Tibial nerve (tissue), 4 donors: ENCODE measurements at places on chromosomes 5 and 9. TPM values are rescaled to one million over a fixed set of nuclear protein-coding genes. Genes with fewer than 3 reads are reported as not detected.

DNA sequence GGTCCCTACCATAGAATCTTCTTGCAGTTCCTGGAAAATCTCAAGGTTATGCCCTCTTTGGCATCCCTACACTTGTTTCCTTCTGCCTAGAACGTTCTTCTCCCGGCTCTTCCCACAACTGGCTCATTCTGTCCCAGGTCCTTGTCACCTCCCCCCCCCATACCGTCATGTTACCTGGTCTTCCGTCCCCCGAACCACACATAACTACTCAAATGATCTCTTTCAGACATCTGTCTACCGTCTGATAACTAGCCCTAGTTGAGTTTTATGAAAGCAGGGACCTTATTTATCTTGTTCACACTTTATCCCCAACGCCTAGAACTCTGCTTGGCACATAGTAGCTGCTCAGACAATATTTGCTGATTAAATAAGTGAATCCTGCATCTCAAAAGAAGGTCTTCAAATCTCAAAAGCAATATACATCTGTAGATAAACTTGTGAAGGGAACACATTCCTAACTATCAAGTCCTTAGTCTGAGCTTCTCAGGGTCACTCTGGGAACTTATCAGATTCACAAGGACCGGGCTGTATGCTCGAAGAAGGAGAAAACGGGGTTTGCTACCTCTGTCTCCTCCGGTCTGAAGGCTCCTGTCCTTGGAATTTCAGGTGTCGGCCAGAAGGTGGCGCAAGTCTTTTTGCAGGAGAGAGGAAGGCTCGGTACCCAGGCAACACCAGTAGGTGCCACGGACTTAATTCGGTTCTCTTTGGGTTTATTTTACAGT, 30.0 kb downstream of the LCP2 start:
- H3K36me3 ChIP-seq = no peaks in the 10 kb centered on the region
- H3K27ac ChIP-seq = peak overlapping the region; percentile 73
- H3K27me3 ChIP-seq = no peaks in the 10 kb centered on the region
- peak; percentile 66 for DNase-seq
- peaks cover 41% of the 10 kb centered on the region for H3K4me1 ChIP-seq

GRCh38 chr5:36478646-36479317, 127.6 kb upstream of the SLC1A3 start:
- no peak overlapping the region for H3K27ac ChIP-seq
- H3K4me3 ChIP-seq = no peak overlapping the region
- H3K36me3 ChIP-seq = no peaks in the 10 kb centered on the region

GRCh38 chr5:126143622-126144021, 279.6 kb upstream of the GRAMD2B start:
- no peak for DNase-seq
- no peak overlapping the region for H3K27ac ChIP-seq
- H3K36me3 ChIP-seq = no peaks in the 10 kb centered on the region
- no peaks in the 10 kb centered on the region for H3K27me3 ChIP-seq
- no peak overlapping the region for H3K4me3 ChIP-seq

GRCh38 chr5:146283344-146283761, 55.3 kb upstream of the POU4F3 start:
- DNase-seq = no peak
- no peak overlapping the region for H3K27ac ChIP-seq
- no peak overlapping the region for H3K4me3 ChIP-seq
- no peaks in the 10 kb centered on the region for H3K4me1 ChIP-seq
- no peaks in the 10 kb centered on the region for H3K27me3 ChIP-seq

DNA sequence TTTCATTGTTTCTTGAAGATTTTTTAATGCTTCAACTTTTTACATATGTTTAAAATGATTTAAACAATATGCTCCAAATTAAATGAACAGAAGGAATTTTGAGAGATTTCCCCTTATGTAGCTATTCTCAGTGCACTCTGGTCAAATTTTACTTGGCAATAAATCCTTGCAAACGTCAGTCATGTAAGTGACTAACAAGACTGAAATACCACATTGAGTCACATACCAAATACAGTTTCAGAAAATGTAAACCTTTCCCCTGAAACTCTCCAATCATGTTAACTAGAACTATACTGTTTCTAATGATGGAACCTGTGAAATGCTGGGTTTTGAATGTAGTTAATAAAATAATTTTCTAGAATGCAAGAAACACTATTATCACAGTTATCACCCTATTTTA, 29.6 kb downstream of the SAR1B start:
- peaks cover 62% of the 10 kb centered on the region for H3K36me3 ChIP-seq
- H3K4me1 ChIP-seq = no peaks in the 10 kb centered on the region
- H3K27me3 ChIP-seq = no peaks in the 10 kb centered on the region

- H3K36me3 ChIP-seq = no peaks in the 10 kb centered on the region
- H3K4me1 ChIP-seq = no peaks in the 10 kb centered on the region
- H3K4me3 ChIP-seq = no peak overlapping the region
Observed at GRCh38 chr9:95605816-95606488, 89.2 kb upstream of the PTCH1 start.

DNA sequence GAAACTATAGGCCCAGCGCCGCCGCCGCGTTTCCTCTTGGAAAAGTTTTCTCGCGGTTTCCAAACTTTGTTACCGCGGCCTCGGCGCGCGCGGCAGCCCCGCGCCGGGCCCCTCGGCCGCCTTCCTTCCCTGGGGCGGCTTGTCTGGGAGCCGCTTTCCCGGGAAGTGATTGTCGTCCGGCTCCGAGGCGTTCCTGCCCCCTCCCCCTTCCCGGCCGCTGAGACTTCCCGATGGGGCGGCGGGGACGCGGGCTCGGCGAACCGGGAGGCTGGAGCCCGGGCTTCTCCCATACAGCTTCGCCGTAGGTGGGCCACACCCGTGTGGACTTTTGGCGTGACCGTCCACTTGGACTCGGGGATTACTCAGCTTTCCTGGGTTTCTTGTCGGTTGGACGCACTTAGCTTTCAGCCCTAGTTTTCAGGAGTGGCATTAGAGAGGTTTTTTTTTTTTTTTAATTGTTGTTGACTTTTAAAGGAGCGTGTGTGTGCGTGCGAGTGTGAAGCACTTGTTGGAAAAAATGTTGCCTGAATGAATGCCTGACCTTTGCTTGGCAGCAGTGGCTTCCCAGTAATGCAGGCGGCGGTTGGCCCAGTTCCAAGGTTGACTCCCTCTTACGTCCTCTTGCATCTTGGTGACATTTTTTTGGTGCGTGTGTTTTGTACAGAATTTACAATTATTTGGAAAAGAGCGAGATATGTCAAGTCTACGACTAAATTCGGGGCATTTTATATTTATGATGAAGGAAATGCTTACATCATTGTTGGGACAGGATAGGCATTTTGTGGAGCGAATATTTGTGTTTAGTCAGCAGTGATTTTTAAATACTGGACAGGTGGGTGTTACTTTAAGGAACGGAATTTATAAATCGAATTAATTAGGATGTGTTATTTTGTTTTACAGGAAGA, 821 bp downstream of the CTNNA1 start:
- H3K27ac ChIP-seq = peak overlapping the region; percentile 100
- no peaks in the 10 kb centered on the region for H3K36me3 ChIP-seq
- peak overlapping the region; percentile 77 for H3K4me3 ChIP-seq
- H3K27me3 ChIP-seq = no peaks in the 10 kb centered on the region
- no peaks in the 10 kb centered on the region for H3K4me1 ChIP-seq
- DNase-seq = peak; percentile 94

- H3K36me3 ChIP-seq = no peaks in the 10 kb centered on the region
Observed at GRCh38 chr5:111743988-111744387, 13.0 kb downstream of the NREP start.

DNA sequence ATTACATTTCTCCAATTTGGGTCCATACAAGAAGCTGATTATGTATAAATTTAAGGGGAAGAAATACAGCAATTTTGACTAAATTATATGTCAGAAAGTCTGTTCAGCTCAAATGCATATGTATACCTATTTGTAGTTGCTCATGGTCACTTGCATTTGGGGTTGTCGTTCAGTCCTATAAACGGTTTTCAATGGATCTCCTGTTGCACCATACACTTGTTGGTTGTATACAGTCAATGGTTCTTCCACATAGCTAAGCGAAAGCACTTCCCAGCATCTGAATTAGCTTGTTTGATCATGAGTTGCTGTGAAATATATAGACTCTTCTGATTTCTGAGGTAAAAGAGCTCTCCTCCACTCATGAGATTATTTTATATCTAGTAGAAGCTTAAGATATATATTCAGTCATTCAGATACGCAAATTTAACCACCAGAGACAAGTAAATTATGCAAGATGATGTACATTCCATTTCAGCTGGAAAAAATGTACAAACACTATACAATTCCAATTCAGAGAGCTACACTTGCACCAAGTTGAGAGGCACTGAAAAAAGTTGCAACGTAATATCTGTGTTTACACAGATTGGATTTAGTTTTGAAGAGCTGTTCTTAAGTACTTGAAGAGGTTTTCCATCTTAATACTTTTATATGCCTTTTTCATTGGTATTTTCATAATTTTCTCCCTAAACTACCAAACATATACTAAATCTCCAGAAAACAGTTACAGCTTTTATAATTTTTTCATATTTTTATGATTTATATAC, 64.4 kb upstream of the POU5F2 start:
- H3K36me3 ChIP-seq = no peaks in the 10 kb centered on the region
- H3K4me1 ChIP-seq = no peaks in the 10 kb centered on the region
- no peak overlapping the region for H3K27ac ChIP-seq
- H3K4me3 ChIP-seq = no peak overlapping the region
- no peaks in the 10 kb centered on the region for H3K27me3 ChIP-seq

GRCh38 chr9:75685062-75685461, 205.4 kb upstream of the PCSK5 start:
- no peaks in the 10 kb centered on the region for H3K36me3 ChIP-seq
- no peak overlapping the region for H3K4me3 ChIP-seq
- no peak overlapping the region for H3K27ac ChIP-seq

DNA sequence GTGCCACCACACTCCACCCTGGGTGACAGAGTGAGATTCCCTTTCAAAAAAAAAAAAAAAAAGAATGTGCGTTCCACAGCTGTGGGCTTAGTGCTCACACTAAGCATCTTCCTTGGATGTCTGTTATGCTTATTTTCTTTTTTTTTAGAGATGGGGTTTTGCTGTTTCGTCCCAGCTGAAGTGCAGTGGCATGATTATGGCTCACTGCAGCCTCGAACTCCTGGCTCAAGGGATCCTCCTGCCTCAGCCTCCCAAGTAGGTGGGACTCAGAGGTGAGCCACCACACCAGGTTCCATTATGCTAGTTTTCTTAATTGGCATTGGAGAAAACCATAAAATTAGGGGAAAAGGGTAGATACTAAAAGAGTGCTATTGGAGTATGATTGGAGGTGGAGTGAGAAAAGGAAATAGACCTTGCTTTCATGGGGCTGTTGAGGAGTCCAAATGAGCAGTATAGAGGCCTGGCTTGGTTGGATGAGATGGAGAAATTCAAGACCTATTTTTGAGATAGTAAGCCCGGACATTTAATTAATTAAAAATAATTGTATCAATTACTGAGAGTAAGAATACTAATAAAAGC, 978 bp upstream of the BRD3OS start:
- H3K36me3 ChIP-seq = peaks cover 25% of the 10 kb centered on the region
- peak overlapping the region; percentile 69 for H3K27ac ChIP-seq
- H3K4me1 ChIP-seq = peaks cover 6% of the 10 kb centered on the region
- H3K27me3 ChIP-seq = no peaks in the 10 kb centered on the region

- H3K36me3 ChIP-seq = no peaks in the 10 kb centered on the region
- peaks cover 9% of the 10 kb centered on the region for H3K4me1 ChIP-seq
- no peak overlapping the region for H3K27ac ChIP-seq
- no peaks in the 10 kb centered on the region for H3K27me3 ChIP-seq
- no peak overlapping the region for H3K4me3 ChIP-seq
- DNase-seq = no peak
Observed at GRCh38 chr9:2967766-2968165, 123.9 kb upstream of the PUM3 start.

DNA sequence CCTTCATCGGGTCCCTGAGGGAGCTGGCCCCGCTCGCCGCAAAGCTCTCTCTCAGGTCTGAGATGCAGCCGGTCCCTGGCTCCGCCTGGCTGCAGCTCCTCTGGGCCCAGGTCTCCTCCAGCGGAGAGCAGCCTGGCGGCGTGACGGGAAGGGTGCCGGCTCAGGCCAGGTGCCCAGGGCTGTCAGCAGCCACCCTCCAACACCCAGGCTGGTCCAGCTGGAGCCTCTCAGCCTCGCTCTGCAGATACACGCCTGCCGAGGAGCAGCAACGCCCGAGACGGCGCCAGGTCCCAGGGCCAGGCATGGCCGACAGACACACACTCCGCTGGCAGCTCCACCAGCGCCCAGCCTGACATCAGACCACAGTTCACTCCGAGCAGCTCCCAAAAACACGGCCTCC, 25.6 kb downstream of the FAM163B start:
- H3K4me1 ChIP-seq = no peaks in the 10 kb centered on the region
- no peaks in the 10 kb centered on the region for H3K36me3 ChIP-seq
- no peak overlapping the region for H3K27ac ChIP-seq
- no peak for DNase-seq
- H3K4me3 ChIP-seq = no peak overlapping the region

GRCh38 chr5:122367456-122367855, 55.4 kb downstream of the SNCAIP start:
- no peaks in the 10 kb centered on the region for H3K27me3 ChIP-seq
- H3K4me1 ChIP-seq = no peaks in the 10 kb centered on the region
- DNase-seq = no peak

GRCh38 chr9:94852373-94852772, 125.9 kb downstream of the AOPEP start:
- DNase-seq = no peak
- no peaks in the 10 kb centered on the region for H3K27me3 ChIP-seq
- H3K36me3 ChIP-seq = no peaks in the 10 kb centered on the region
- H3K4me1 ChIP-seq = no peaks in the 10 kb centered on the region

- H3K4me3 ChIP-seq = no peak overlapping the region
- H3K36me3 ChIP-seq = no peaks in the 10 kb centered on the region
- H3K4me1 ChIP-seq = peaks cover 8% of the 10 kb centered on the region
- DNase-seq = no peak
- no peak overlapping the region for H3K27ac ChIP-seq
- no peaks in the 10 kb centered on the region for H3K27me3 ChIP-seq
Observed at GRCh38 chr9:86286278-86286677, 3.9 kb upstream of the ISCA1 start.

GRCh38 chr9:71929223-71929622, 17.8 kb downstream of the C9orf85 start:
- H3K36me3 ChIP-seq = no peaks in the 10 kb centered on the region
- no peak for DNase-seq
- H3K27me3 ChIP-seq = no peaks in the 10 kb centered on the region
- H3K27ac ChIP-seq = no peak overlapping the region
- no peak overlapping the region for H3K4me3 ChIP-seq

The FOXD4L5 gene
- total RNA-seq = not detected

The SHISAL2B gene
- total RNA-seq = not detected

The IL5 gene
- not detected for total RNA-seq

The BAAT gene
- not detected for total RNA-seq

The GLRA1 gene
- not detected for total RNA-seq

The PTCD2 gene
- total RNA-seq = 6.3 TPM

The CAST gene
- 247 TPM for total RNA-seq

The SHOC1 gene
- not detected for total RNA-seq

The PIP5K1B gene
- 0.20 TPM for total RNA-seq

The PRKAA1 gene
- 66.2 TPM for total RNA-seq

The PCDHGC4 gene
- 5.5 TPM for total RNA-seq
